SK-MEL-5 (cell line): ENCODE measurements at places on chromosomes 1 and 21.

- DNase-seq = no peak
Measured at GRCh38 chr1:156852418-156852874, 6.5 kb downstream of the INSRR start.

DNA sequence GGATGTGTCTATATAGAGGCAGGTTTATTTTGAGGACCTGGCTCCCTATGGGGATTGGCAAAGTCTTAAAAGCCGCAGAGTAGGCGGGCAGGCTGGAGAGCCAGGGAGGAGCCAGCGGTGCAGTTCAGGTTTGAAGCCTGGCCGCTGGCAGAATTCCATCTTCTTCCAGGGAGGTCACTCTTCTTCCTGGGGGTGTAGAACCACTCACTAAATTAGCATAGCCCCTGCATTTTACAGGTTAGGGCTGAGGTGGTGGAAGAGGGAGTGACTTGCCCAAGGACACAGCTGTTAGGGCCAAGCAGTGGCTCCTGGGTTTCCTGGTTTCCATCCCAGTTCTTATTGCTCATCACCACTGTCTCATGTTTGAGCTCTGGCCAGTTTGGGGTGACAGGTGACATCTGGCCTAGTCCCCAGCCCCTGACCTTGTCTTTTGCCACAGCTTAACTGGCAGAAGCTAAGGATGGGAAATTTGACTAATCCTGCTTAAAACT, 1.4 kb downstream of the PINK1 start:
- peak; percentile 53 for DNase-seq

DNA sequence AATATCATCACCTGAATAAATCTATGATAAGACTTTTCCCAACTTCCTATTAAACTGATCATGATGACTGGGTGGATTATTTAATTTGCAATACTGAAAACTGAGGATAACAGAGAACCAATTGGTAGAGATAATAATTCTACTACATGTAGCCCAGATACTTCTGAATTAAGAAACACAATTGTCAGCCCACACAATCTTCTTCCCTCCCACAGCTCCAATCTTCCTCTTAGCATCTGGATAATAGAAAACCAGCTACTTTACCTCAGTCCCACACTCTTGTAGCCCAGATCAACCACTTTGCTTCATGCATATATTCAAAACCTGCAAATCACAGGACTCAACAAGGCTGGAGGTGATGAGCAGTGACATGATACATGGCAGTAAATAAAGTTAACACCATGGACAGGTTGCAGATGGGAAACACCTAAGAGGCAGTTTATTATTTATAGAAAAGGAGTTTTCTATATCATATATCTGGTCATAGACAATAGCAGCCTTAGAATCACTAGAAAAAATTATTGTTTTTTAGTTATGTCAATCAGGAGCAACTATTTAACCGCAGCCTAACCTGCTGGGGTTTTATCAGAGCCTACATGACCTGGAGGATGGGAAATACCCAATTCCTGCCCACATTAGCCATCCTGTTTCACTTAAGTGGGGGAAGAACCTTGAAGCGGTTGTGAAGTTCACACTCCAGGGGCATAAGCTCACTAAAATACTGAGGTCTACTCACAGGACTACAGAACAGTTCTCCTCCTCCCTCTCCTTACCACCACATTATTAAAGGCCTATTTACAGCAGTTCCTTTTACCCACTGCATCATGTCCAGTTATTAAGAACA, 16.7 kb downstream of the FRRS1 start:
- no peak for DNase-seq

- DNase-seq = no peak
Measured at GRCh38 chr21:42316891-42317290, 1.7 kb upstream of the TFF3 start.

DNA sequence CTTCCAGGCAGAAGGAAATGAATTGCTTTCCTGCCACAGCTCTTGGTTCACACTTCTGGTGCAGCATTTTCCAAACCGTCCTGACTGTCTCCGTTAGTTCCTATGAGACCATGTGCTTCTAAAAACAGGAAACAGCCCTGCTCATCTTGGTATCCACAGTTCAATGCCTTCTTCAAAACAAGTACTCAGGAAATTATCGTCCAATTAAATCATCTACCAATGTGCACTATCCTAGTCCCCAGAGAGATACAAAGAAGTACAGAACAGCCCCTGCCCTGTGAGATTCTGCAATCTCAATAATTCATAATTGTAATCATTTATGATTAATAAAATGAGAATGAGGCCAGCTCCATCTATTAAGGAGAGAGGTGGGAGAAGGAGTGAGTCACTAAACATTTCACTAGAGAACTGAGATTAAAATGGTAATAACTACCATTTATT, 11.2 kb downstream of the CLEC20A start:
- no peak for DNase-seq

DNA sequence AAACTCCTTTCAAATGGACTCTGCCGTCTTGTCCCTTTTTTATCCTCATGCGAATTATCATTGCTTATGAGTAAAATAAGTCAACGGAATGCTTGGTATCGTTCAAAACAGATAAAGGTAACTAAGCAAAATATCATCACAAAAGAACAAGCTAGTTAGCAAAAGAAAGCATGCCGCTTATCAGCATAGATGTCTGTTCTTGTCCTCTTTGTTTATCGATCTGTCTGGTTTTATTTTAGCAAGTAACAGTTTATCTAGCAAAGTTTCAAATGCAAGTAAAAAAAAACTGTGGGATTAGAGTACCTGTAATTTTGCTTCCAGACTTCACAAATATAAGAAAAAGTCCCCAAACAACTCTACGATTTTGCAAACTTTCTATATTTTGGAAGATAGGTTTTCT, 561.5 kb downstream of the USP25 start:
- no peak for DNase-seq

- DNase-seq = no peak
Measured at GRCh38 chr1:181525104-181525721, 41.9 kb downstream of the CACNA1E start.

GRCh38 chr1:116368241-116368640, 4.8 kb upstream of the ATP1A1 start:
- peak; percentile 28 for DNase-seq

- DNase-seq = peak; percentile 77
Measured at GRCh38 chr1:160954158-160955104, at the start of gene ITLN2. ITLN2 (minus strand) TSS chr1:160954809; CDS start chr1:160954741, 68 bp downstream.

DNA sequence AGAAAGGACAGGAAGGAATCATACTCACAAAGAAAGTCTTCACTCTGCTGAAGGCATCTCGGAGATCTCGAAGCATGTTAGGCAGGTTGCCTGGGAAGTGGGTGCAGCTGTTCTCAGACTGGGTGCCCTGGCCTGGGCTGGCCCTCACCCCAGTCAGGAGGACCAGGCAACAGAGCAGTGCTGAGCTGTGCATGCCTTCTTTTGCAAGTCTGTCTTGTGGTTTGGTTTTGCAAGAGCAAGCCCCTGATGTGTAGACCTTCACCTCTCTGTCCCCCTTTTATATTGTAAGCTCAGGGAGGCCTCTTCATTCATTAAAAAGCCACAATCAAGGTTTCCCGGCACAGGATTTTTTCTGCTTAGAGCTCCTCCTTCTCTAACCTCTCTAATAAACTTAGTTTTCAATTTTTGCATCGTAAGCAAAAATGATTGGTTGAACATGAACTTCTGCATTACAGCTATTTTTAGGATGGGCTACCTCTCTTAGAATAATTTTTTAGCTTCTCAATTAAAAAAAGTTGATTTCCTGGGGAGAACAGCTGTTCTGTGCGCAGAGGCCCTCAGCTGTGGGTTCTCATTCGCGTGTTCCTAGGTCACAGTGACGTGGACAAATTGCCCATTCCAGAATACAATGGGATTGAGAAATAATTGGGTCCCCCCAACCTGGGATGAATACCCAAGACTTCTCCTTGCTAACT, at the start of gene IL10:
Gene IL10, minus strand, starts transcription at position 252 of the 695 bp plus-strand sequence. Its CDS starts 59 bp downstream, at position 193.
- DNase-seq = no peak

- no peak for DNase-seq
Measured at GRCh38 chr1:177646757-177647730, 322.8 kb downstream of the SEC16B start.

DNA sequence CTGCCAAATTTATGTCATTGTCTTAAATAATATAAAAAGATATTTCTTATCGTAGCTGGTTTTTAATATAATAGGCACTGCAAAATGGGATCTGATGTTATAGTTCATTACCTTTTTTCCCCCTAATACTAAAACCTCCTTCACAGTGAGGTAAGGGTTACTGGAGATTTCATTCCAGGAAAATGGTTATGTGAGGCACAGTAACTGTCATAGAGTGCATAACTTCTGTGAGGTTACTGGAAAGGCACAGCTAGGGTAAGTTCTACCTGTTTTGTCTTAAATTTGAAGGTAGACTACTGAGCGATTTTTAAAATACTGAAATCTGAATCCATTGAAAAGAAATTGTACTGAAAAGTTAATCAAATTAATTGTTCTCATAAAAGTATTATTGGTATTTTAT, 13.0 kb downstream of the ADGRL2 start:
- DNase-seq = no peak

DNA sequence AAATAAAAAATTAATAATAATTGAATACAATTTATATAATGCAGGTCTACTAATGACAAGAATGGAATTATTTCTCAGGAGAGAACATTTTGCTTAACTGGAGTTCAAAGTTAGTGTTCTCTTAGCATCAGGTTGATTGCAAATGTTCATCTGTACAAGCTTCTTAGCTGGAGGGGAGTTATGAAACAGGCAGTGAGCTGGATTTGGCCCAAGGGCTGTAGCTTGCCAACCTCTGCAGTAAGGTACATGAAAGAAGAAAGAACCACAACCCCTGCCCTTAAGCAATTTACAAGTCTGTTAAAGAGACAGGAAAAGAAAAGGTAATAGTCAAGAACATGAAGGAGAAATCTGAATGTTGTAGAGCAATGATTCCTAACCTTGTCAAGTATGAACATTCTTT, 17.0 kb downstream of the LPGAT1 start:
- DNase-seq = no peak

DNA sequence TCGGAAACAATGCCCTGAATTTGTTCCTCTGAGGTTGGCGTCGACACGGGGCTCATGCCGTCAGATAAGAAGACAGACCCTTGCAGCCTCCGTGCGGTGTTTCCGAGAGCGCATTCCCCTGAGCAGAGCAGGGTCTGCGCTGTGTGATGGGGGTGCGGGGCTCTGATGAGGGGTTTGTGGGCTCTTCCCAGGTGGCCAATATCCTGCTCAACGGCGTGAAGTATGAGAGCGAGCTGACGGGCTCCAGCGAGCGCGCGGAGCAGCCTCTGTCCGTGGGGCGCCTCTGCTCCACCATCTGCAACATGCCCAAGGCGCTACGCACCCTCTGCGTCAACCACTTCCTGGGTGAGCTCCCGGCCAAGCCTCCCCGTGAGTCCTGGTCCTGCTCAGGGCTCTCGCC, 17.3 kb downstream of the SLC45A1 start:
- no peak for DNase-seq

DNA sequence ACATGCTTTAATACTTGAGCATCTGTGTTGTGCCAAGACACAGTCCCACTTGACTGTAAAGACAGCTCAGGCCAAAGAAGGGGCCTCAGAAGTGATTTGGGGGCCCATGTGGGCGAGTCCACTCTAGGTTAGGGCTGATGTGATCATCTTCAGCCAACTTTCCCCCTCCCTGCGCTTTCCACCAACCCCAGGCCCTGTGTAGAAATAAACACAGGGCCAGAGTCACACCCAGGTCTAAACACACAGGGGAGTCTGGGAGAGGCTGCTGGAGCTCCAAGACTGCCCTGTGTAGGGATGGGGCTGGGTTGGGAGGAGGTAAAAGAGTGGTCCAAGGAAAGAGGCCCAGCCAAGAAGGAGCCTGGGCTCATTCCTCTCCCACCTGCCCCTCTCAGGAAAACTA, 2.5 kb upstream of the WNT2B start:
- no peak for DNase-seq

GRCh38 chr1:48062353-48062752, 65.2 kb upstream of the TRABD2B start:
- no peak for DNase-seq

GRCh38 chr1:9890224-9890731, 19.8 kb downstream of the CTNNBIP1 start:
- peak; percentile 29 for DNase-seq

- no peak for DNase-seq
Measured at GRCh38 chr1:3494321-3495308, 40.1 kb downstream of the ARHGEF16 start.

- no peak for DNase-seq
Measured at GRCh38 chr1:167689567-167689920, 32.2 kb upstream of the MPZL1 start.

GRCh38 chr21:38925923-38926322, 120.2 kb downstream of the ETS2 start:
- DNase-seq = no peak

DNA sequence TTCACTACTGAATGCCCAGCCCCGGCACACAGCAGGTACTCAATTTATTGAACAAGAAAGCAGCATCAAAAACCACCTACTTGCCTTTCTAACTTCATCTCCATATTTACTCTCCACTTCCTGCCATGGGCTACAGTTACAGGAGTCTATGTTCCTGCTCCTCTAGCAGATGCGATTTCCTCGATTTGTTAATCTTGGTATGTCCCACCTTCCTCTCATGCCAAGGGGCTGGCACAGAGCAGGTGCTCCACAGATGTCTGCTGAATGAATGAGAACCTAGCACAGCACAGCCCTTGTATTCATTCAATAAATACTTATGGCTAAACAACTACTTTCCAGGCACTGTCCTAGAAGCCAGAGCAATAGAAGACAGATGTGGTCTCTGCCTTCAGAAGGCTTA, 12.2 kb downstream of the PAFAH2 start:
- no peak for DNase-seq

GRCh38 chr1:219316066-219316465, 142.4 kb downstream of the LYPLAL1 start:
- no peak for DNase-seq

- no peak for DNase-seq
Measured at GRCh38 chr1:107691540-107691939, 273.4 kb downstream of the VAV3 start.

- no peak for DNase-seq
Measured at GRCh38 chr1:94468708-94469107, 50.5 kb downstream of the ABCD3 start.

- no peak for DNase-seq
Measured at GRCh38 chr1:7552402-7552801, 218.7 kb upstream of the VAMP3 start.

DNA sequence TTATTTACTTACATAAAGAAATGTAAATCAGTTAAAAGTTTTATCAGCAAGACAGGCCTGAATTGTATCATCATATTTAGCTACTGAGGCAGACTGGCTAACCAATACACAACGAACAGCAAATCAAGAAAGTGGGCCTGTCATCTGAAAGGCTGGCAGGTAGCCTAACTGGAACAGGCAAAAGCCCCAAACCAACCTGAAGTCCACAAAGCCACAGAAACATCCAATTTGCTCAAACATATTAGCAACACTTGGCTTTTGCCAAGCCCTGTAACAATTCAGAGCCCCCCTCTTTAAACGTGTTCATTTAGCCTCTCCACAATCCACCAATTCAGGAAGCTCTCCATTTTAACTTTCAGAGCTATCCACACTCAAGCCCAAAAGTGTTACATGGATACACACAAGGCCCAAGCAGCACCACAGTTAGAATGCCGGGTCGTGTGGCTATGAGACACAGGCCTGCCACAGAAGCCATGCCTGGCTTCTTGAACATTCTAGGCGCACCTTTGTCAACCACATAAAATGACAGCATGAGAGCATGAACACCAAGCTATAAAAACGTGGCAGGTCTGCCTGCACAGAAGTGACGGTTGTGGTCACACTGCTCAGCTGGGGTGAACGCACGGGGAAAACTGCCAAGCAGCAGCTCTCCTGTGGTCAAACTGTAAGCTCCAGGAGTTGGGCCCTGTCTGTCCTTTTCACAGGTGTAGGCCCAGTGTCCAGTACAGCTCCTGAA, 49.3 kb downstream of the CD34 start:
- no peak for DNase-seq

- no peak for DNase-seq
Measured at GRCh38 chr1:155261493-155261851, 688 bp downstream of the SCAMP3 start.

GRCh38 chr1:83503153-83503552, 495.8 kb downstream of the TTLL7 start:
- DNase-seq = no peak
